ENCODE measurements at places on chromosomes 12 and 14.

DNA sequence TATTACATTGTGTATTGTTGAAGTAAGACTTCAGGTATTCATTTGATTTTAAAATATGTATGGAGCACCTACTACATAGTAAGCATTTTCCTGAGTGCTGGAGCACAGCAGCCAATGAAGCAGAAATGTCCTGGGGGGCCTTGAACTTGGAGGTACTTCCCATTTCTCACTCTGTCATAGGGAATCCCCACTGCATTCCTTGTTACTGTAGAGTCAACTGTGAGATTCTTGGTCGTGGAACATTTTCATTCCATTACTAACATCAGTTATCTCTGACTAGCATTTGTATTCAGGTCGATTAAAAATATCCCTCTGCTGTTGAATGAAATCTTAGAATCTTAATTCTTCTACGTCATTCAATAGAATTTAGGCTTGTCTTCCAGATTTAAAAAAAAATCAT, 66.7 kb downstream of the PDE3A start:
- no peak for DNase-seq

DNA sequence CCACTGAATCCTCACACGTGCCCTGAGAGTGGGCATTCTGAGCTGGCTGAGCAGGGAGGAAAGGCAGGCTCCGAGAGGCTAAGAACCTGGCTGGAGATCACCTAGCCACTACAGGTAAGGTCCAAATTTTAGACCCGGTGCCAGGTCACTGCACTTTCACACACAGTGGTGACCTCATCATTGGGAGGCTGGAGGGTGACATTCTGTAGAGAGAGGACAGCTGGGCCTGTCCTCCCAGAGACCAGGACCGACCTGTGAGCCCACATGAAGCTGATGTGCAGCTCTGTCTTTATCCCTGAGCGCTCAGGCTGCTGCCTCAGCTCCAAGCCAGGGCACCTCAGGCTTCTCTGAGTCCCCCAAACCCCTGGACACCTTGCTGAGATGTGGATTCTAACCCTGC, 4.1 kb downstream of the TTC7B start:
- no peak for DNase-seq

DNA sequence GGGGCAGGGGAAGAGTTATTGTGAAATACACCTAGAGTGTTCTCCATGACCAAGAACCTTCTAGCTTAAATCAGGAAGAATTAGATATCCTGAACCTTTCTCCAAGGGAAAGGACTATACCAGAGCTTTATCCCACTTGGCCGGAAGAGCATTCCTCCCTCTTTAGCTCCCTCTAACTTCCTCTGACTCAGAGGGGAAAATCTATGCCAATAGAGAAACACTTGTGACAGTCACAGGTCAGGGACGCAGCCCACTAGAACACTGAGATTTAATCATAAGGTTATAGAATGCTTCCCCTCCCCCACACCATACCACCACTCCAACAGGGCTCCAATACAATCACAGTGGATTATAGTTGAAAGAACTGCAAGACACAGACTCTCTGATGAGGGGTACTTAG, 55.4 kb upstream of the RFX4 start:
- no peak for DNase-seq

DNA sequence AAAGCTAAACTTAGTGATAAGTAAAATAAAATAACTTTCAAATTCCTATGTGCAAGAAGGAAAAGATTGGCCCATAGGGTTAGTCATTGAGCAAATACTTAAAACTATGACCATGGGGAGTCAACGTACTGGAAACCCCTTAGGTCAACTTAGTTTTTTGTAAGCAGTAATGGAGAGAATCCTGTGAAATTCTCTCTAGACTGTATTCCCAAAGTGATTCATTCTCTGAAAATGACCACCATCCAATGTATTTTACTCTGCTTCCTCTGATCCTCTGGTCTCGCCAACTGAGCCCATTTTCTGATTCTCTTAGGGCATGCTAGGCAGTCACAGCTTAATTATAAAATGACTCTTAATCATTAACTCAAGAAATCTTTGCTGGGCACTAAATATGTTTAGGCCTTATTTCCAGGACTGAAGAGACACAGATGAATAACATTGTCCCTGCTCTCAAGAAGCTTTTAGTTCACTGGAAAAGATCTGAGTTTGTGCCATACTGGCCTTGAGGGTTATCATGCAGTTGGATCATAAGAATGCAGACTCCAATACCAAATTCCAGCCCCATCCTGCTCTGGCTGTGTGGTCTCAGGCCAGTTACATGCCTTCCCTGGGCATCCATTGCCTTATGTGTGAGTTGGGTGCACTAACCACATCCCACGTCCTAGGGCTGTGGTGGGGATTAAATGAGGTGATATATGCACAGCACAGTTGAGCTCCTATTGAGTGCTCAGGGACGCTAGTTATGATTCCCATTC, 732.4 kb downstream of the AACS start:
- no peak for DNase-seq

DNA sequence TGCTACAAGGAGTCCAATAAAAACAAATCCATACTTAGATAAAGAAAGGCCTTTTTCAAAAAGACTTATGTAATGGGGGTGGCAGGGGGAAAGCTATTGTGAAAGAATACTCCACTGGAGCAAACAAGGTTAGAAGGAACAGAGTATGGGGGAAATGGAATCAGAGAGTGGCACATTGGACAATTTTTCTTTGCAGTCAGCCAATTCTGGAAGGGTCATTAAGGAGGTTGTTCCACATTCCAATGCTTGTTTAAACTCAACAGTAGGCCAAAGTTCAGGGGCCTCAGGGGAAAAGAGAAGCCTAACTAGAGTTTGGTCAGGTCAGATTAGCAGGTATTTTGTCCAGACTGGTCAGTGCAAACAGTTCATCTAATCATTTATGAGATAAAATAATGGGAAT, 105.2 kb upstream of the RESF1 start:
- no peak for DNase-seq

DNA sequence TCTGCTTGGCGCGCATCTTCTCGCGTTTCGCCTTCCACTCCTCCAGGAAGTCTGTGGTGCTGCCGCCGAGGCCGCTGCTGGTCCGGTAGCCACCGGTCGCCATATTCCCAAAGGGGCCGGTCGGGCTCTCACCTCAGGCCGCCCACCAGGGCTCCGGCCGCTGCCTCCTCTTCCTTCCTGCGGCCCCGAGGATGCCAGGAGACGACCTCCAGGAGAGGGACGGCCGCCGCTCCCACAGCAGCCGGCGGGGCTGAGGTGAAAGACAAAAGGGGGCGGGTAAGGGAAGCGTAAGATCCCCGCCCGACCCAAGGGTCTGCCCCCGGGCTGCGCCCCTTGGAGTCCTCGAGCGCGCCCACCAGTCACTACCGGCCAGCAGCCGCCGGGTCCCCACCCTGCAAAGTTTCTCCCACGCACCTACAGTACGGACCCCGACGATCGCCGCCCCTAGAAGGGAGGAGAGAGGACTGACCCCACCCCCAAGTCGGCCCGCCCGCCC, 574 bp downstream of the PAWR start:
- no peak for DNase-seq

- DNase-seq, result no peak
Observed at GRCh38 chr12:109464642-109465351, 12.3 kb downstream of the KCTD10 start.

GRCh38 chr12:47234576-47235141, 154.9 kb upstream of the AMIGO2 start:
- DNase-seq, result no peak

GRCh38 chr14:75437201-75438143, 9.7 kb downstream of the JDP2 start:
- DNase-seq, result no peak

DNA sequence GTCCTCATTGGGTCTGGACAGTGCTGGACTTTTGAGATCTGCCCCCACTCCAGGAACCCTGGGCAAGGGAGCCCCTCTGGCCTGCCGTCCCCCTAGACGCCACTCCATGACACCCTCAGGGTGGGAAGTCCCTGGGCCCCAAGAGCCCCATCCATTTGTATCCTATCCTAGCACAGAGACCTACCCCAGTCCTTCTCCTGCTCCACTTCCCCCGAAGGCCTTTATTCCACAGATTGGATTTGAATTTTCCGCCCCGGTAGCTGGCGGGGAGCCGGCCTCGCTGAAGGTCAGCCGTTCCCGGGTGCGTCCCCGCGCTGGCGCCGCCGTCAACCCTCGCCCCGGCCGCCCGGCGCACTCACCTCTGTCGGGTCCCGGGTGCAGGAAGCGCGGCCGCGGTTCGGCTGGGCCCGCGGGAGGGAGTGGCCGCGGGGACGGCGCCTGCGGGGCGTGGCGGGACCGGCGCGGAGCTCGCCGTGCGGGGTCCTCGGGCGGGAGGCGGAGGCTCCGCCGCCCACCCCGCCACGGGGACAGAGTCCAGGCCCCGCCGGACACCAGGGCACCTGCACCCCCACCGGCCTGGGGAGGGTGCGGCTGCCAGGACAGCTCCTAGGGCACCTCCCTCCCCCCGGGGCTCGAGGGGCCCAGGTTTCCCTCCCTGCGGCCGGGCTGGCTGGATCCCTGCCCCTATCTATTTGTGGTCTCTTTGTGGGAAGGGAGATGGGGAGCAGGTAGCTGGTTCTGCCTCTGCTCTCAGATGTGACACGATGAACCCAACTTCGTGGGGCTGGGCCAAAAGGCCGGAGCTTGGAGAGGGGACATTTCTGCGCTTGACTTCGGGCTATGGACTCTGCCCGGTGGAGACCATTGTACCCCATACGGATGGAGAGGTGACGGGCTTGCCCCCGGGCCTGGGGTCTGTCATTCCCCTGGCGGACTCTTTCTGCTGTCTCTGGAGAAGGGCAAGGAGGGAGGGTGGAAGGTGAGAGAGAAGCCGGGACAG, 19.9 kb upstream of the GPR68 start:
- DNase-seq, result no peak

- peak; percentile 46 for DNase-seq
Observed at GRCh38 chr14:68586896-68587751, 205.7 kb downstream of the ZFP36L1 start.

DNA sequence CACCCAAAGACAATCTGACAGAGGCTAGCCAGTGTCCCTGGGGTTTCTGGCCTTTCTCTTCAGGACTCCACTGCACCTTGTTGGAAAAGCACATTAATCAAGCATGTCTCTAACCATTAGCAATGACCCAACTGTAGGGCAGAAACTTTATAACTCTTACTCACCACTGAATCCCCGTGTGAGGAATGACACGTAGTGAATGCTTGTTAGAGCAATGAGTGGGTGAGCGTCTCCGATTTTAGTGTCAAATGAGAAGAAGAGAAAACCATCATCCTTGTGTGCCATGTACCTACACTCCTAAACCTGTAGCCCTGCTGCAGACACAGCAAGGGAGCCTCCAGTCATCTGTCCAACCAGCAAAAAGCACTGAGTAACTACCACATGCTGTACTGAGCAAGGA, 56.5 kb upstream of the GPR68 start:
- no peak for DNase-seq

DNA sequence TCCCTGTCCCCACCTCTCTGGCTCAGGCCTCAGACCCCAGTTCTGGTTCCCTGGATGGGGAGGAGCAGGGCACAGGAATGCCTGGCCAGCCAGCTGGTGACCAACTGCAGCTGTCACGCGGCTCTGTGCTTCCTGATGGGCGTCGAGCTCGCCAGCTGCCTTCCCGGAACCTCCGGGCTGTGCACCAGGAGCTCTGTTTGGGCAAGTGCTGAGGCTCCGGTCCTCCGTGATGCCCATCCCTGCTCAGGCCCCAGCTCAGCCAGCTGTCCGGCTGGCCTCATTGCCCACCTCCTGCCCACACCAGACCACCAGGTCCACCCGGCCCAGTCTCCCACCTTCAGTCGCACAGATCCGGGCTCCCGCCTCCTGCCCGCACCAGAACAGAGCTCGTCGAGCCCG, 4.8 kb downstream of the IFFO1 start:
- DNase-seq, result no peak

DNA sequence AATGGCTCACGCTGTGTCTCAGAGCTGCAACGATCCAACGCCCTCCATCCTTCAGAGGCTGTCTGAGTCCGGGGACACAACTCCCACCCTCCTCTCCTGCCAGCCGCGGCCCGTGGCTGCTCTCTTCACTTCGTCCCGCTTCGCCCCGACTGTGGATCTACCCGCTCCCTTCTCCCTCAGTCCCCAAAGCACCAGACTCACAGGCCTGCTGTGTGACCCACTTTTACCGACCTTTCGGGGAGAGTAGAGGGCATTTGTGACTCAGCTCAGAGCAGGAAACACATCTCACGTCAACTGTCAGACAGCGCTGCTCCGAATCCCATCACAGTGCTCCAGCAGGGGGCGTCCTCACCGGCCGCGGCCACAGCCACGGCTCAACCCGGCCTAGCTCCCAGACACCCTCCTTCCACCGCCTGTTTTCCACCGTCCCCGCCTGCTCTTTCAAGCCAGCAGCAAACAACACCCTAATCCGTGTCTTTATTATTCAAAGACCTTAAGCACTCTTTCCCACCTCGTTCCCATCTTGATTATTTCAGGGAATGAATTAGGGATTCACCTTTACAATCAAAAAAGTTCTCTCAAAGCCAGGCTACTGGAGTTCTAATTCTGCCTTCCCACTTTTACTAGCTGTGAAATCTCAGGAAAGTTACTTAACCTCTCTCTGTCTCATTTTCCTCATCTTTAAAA, 5.0 kb upstream of the AQP2 start:
- peak; percentile 55 for DNase-seq

DNA sequence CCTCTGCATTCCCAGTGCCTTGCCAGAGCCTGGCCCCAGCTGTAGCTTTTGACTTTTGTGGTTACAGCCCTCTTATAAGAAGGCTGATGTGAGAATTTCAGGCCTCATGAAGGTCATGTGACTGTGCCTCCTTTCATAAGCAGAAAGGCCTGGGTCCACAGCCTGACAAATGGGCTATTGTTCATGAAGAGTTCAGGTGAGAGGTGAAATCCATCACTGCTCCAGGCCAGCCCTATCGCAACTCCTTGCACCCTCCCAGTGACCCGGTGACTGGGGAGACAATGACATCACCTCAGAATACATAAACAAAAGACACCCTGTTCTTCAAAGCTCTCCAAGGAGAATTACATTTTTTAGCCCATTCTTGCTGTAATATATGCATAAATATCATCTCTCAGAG, 321.5 kb downstream of the PCNX1 start:
- DNase-seq, result no peak

GRCh38 chr12:108826101-108826806, 31.1 kb downstream of the SSH1 start:
- no peak for DNase-seq

GRCh38 chr12:26918321-26919215, 19.2 kb downstream of the INTS13 start:
- DNase-seq, result no peak

DNA sequence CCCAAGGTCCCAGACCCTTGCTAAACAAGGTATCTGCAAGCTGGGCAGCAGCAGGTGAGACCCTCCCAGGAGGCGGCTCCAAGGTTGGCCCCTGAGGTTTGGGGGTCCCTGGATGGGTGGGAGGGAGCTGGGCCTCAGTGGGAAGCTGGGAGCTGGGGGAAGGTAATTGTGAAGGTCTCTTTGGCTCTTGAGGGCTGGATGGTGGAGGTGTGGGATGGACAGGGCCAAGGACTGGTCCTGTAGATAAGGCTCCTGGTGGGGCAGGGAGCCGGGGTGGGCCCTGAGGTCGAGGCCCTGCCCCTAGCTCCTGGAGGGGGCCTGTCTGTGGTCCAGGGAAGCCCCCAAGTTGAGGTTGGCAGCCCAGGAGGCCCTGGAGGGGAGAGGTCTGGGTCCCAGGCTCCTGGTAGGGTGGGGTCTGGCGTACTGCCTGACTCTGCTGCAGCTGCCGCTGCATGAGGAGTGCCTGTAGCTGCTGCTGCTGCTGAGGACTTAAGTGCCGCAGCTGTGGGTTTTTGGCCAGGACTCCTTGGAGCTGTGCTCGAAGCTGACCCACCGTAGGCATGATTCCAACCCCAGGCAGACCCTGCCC, 13.1 kb upstream of the PRKAG1 start:
- DNase-seq, result no peak

- no peak for DNase-seq
Observed at GRCh38 chr12:116599285-116600136, 40.3 kb downstream of the MAP1LC3B2 start.

- DNase-seq, result no peak
Observed at GRCh38 chr12:17020765-17021164, 414.8 kb upstream of the LMO3 start.

Data from foreskin keratinocyte (primary cell).